ENCODE measurements at places on chromosomes 12 and 14.

DNA sequence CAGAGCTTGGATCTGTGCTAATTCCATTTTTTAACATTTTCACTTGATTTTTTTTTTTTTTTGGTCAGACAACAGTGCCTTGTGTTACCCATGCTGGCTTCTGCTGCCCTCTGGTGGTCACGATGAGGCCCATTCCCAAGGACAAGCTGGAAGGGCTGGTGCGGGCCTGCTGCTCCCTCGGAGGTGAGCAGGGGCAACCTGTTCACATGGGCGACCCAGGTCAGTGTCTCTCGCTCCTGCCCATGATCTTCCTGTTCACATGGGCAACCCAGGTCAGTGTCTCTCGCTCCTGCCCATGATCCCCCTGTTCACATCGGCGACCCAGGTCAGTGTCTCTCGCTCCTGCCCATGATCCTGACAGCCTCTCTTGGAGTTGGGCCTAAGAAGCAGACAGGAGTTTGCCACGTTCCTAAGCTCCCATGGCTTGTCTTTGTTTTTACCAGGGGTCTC lies 59.4 kb downstream of the DGLUCY start:
- peak; percentile 44 for DNase-seq

GRCh38 chr12:68609998-68610369 lies 715 bp upstream of the RAP1B start:
- DNase-seq, result no peak

DNA sequence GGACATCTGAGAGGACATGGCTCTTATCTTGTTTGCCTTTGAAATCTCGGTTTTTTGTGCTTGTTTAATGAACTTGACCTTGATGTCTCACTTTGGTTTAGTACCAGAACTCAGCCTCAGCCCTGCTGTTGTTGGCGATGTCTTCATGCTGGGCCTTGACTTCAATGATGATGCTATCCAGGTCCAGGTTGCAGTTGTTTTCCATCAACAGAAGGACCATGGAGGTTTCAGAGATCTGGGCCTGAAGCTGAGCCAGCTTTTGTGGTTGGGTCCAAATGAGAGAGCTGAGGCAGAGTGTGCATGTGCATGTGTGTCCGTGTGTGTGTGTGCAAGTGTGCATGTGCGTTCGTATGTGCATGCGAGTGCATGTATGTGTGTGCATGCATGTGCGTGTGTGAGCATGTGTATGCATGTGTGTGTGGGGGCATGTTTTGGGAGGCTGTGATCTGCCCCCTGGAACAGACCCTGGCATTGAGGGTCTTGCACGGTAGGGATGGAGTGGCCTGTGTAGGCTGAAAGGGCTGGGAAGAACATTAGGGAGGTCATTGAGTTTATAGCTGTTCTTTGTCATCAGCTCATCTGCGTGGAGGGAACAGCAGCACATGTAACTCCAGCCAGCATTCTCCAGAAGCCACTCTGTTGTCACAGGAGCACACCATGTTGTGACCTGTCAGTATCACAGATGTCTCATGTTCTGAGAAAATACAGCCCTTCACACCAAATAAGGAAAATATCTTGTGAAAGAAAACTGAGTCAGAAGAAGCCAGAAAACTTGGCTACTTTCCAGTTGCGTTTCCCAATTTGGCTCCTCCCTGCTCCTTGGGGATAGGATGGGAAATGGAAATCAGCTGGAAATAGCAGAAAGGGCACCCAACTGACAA lies 10.0 kb upstream of the KRT82 start:
- no peak for DNase-seq

GRCh38 chr14:94462219-94462551 lies 9.6 kb upstream of the SERPINA11 start:
- DNase-seq, result no peak

DNA sequence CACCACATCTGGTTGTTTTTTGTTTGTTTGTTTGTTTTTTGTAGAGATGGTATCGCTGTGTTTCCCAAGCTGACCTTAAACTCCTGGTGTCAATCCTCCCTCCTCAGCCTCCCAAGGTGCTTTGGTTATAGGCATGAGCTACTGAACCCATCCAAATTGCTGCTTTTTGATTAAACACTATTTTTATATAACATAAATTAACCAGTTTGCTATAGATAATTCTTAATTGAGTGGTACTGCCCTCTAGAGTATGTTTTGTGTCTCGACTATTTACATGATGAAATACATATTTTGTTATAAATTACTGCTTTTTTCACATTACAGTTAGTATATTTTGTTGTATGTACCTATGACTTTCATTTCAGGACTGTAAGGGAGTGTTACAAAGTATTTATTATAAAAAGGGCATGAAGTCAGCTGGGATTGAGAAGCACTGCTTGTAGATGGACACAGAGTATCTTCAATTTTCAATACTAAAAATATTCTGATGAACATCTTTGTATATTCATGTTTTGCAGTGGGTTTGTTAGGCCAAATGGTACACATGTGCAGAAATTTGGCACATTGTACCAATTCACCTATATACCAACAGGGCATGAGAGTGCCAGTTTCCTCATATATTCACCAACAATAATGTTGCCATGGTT lies 14.9 kb upstream of the SCAF11 start:
- DNase-seq, result no peak

- no peak for DNase-seq
Measured at GRCh38 chr12:70317781-70318180, 48.3 kb upstream of the KCNMB4 start.

DNA sequence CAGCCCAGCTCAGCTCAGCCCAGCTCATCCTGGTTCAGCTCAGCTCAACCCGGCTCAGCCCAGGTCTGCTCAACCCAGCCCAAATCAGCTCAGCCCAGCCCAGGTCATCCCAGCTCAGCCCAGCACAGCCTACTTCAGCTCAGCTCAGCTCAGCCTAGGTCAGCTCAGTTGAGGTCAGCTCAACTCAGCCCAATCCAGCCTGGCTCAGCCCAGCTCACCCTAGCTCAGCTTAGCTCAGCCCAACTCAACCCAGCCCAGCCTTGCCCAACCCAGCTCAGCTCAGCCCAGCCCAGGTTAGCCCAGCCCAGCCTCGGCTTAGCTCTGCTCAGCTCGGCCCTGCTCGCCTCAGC lies 332.3 kb downstream of the TMEM121 start:
- DNase-seq, result no peak

- DNase-seq, result no peak
Measured at GRCh38 chr12:92541731-92542130, 161.1 kb upstream of the PLEKHG7 start.

DNA sequence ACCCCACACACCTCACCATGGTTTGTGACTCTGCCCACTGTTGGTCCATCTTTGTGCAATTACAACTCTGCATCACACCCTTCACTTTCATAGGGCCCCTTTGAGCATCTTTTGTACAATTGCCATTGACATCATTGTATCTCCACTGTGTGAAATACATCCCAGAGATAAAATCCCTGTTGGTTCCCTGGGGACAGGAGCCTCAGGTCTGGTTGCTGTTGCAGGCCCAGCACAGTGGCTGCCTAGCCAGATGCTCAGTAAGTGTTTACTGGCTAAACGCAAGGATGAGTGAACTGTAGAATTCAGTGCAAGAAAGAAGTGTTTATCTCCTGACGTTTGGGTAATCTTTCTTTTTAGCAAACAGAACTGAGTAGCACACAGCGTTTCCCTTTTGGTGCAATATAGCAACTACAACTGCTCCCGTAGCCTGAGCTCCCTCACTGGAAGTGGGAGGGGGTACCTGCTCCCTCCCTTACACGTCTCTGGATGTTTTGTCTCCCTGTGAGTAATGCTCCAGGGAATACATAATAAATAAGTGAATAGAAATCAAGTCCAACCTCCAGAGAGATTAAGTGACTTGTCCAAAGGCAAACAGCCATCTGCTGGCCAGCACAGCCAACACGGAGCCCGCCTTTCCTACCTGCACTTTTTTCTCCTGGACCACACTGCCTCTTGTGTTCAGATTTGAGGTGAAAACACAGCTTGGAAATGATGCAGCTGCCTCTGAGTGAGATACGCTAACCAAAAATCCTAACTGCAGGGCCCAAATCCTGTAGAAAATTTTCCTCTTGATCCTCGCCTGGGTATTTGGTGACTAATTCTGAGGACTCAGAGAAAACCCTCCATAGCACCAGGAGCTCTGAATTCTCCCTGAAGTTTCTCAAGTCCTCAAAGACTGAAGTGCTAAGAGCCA lies 27.4 kb downstream of the GALNT16 start:
- DNase-seq, result no peak

GRCh38 chr14:87989956-87990299 lies 3.1 kb downstream of the GALC start:
- no peak for DNase-seq

GRCh38 chr12:58034311-58034710 lies 92.9 kb downstream of the ATP23 start:
- DNase-seq, result no peak

- DNase-seq, result no peak
Measured at GRCh38 chr14:106436310-106436905, 910.0 kb downstream of the TMEM121 start.

GRCh38 chr14:20614038-20614840 lies 23.1 kb upstream of the RNASE12 start:
- no peak for DNase-seq

- no peak for DNase-seq
Measured at GRCh38 chr12:98968896-98969295, 323.8 kb downstream of the APAF1 start.

DNA sequence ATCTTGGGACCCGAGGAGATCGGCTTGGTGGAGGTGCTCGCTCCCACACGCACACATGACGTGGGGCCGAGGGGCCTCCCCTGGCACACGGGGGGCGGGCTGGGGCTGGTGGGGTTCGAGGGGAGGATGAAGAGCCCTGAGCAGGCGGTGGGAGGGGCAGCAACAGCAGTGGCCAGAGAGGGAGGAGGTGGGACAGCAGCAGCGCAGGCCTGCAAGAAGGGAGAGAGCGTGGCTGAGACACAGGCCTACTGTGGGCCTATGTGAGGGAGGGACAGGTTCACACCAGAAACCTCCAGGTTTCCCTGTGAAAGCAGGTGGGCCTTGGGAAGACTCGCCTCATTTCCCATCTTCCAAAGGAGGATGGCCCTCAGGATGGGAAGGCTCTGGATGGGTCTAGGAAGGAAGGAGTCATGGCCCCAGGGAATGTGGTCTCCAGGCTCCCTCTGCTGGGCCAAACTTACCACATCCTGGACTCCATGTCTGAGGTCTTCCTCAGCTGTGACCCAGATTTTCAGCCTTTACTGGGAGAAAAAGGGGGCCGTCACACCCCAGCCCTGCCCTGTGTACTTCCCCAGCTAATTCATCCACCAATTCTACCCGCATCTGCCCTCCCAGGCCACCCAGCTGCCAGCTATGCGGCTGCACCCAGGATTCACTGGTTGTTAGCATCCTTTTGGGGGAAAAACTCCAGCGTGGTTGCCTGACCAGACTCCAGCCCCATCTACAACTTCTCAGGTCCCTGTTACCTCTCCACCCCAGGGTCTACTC lies 2.8 kb downstream of the PIANP start:
- DNase-seq, result no peak

DNA sequence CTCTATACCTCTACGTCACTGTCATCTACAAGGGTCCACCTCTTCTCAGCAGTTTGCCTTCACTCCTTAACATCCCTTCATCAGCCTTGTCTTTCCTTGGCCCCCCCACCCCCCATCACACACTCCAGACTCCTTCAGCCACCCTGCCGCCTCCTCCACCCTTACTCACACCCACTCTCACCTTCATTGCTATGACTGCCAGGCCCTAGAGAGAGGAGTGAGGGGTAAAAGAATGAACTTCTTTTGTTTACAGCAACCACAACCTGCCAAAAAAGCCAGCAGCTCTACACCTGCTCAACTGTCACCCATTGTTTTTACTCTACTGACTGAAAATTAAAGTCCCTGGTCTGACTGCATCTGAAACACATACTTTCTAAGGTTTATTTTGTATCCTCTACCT lies 112.8 kb downstream of the DUSP6 start:
- no peak for DNase-seq

Measured in NCI-H1092 (cell line).